ENCODE measurements at places on chromosomes 16 and 17. TPM values are rescaled to one million over a fixed set of nuclear protein-coding genes. Genes with fewer than 3 reads are reported as not detected.

Gene SPNS2
- total RNA-seq = 0.66 TPM

Gene MSL1
- total RNA-seq = 125 TPM

- peak; percentile 22 for DNase-seq
- no peak overlapping the region for H3K4me3 ChIP-seq
- H3K36me3 ChIP-seq = no peaks in the 10 kb centered on the region
- H3K27me3 ChIP-seq = no peaks in the 10 kb centered on the region
- H3K4me1 ChIP-seq = peaks cover 22% of the 10 kb centered on the region
Observed at GRCh38 chr17:64442541-64442971, 6.4 kb upstream of the MILR1 start.

Gene RGS9
- total RNA-seq = 3.4 TPM

Gene ELAC2
- total RNA-seq = 79.0 TPM

Gene SLFN14
- total RNA-seq = not detected

Gene ARHGDIG
- not detected for total RNA-seq

DNA sequence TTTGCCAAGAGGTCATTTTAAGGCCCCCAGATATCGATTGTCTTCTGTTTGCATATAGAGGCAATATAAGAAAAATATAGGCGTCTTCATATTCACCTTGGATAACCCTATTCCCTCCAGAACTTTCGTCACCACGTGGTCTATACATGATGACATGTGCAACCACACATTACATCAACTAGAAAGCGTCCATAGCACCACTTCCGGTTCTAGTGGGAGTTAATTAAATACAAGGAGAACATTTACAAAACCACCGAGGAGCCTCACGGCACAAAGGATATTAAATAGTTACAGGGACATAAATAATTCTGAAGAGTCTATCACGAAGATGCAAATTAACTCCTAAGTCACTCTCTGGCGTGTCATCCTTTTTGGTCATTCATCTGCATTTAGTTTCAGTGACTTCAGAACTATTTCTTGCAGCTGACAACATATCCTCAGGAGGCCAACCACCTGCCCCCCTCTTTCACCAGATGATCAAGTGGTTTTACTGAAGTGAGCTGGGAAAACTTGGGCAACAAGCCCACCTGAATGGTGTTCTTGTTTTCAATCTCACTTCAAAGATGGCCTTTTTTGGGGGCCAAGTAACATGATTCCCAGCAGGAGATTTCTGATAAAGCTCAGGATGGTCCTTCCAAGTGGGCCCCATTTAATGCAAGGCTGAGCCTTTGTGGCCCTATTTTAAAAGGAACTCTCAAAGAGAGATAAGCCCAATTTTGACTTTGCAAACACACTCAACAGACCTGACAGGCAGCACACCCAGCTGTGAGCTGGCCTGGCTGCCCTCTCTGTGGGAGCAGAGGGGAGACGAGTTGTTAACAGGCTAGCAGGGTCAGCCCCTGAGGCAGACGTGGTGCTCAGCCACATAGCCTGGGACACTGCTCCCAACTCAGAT is 15.3 kb downstream of the CMTM3 start:
- H3K4me1 ChIP-seq = no peaks in the 10 kb centered on the region
- H3K27ac ChIP-seq = no peak overlapping the region
- peaks cover 6% of the 10 kb centered on the region for H3K27me3 ChIP-seq
- no peak for DNase-seq

Gene SPATA32
- 0.52 TPM for total RNA-seq

- H3K4me3 ChIP-seq = no peak overlapping the region
- H3K36me3 ChIP-seq = no peaks in the 10 kb centered on the region
- H3K27me3 ChIP-seq = no peaks in the 10 kb centered on the region
- peak overlapping the region; percentile 70 for H3K27ac ChIP-seq
- DNase-seq = peak; percentile 69
- peaks cover 56% of the 10 kb centered on the region for H3K4me1 ChIP-seq
Observed at GRCh38 chr17:42453439-42453838, 5.2 kb upstream of the ATP6V0A1 start.

Gene UBE2I
- 265 TPM for total RNA-seq

DNA sequence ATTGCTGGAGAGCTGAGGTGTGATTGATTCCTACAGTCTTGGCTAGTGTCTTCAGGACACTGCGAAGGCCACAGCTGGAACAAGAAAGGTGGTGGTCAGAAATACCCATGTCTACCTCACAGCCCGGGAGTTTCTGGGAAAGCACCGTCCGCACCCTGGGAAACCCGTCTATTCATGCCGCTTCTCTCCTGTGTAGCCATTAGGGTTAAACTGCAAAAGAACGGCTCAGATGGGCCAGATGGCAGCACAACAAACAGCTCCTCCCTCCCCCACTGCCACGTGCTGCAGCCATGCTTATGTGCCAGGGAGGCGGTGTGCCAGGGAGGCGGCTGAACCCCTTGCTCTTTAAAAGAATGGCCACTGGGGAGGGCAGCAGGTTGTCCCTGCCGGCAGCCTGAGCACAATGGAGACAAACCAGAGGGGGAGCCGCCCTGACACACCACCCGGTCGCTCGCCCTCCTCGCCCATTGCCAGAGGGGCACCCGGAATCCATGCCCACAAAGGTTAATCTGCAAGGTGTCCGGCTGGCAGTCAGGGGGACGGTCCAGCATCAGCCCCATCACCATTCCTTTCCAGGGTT is 65.2 kb downstream of the CYTH1 start:
- H3K27ac ChIP-seq = no peak overlapping the region
- peaks cover 8% of the 10 kb centered on the region for H3K36me3 ChIP-seq
- H3K27me3 ChIP-seq = no peaks in the 10 kb centered on the region
- peak; percentile 54 for DNase-seq
- H3K4me3 ChIP-seq = peak overlapping the region; percentile 13

DNA sequence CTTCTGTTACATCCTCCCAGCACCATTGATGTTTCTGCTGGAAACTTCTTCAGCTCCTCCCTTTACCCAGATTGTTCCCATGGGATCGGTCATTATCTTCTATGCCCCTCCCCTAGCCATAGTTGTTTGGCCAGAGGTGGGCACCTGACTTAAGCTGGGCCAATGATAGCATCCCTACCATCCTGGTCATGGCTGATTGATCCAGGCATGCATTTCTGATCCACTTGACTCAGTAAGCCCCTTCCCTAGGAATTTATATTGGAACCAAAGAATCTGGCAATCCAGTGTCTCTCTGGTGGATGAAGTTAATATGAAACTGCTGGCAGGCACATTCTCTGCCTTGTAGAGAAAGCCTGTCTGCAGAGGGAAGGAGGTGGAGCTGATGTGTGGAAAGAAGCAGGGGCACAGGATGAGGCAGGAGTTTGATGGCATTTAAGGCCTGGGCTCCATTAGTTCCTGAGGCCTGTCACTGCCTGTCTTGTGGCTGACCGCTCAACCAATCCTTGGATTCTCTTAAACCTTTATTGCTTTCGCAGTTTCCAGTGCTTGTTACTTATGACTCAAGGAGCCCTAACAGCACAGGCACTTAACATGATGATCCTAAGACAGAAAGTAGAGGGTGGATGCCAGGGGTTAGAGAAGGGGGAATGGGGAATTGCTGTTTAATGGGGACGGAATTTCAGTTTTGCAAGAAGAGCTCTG is 152.4 kb downstream of the ABCC12 start:
- H3K4me1 ChIP-seq = no peaks in the 10 kb centered on the region
- H3K27ac ChIP-seq = no peak overlapping the region
- H3K4me3 ChIP-seq = no peak overlapping the region
- DNase-seq = no peak
- no peaks in the 10 kb centered on the region for H3K36me3 ChIP-seq

DNA sequence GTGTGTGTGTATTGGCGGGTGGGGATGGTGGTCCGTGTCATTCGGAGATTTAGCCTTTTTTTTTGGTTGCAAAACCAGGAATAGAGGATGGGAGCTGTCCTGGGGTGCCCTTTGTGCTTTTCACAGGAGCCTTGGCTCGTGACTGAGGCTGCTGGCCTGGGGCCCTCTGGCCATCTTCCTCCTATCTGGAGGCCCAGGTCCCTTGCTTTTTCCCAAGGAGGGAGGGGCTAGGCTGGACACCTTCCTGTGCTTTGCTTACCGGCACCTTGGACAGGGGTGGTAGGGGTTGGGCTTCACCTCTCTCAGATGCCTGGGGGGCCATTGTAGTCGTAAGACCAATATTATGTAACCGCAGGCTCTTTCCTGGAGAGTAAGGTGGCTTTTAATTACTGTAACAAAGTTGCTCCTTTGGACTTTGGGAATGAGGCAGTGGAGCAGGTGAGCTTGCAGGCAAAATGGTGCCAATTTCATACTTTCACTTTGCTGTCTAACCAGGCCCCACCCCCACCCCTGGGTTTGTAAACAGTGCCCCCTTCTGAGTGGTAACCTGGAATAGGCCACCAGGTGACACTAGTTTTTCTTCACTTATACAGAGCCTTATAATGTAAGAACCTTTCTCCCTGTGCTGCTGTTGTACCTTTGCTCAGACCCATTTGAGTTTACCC is 1.2 kb downstream of the DYNLL2 start:
- H3K27me3 ChIP-seq = no peaks in the 10 kb centered on the region
- H3K36me3 ChIP-seq = peaks cover 4% of the 10 kb centered on the region
- peak overlapping the region; percentile 50 for H3K27ac ChIP-seq
- peak; percentile 75 for DNase-seq

GRCh38 chr17:50163843-50164696 is 1.7 kb upstream of the SGCA start:
- H3K27ac ChIP-seq = no peak overlapping the region
- no peaks in the 10 kb centered on the region for H3K36me3 ChIP-seq
- no peak overlapping the region for H3K4me3 ChIP-seq
- H3K27me3 ChIP-seq = no peaks in the 10 kb centered on the region
- H3K4me1 ChIP-seq = peaks cover 45% of the 10 kb centered on the region
- peak; percentile 75 for DNase-seq

- H3K4me1 ChIP-seq = no peaks in the 10 kb centered on the region
- H3K27me3 ChIP-seq = no peaks in the 10 kb centered on the region
- no peak overlapping the region for H3K4me3 ChIP-seq
- DNase-seq = no peak
- no peaks in the 10 kb centered on the region for H3K36me3 ChIP-seq
Observed at GRCh38 chr17:72967277-72967970, 125.1 kb downstream of the SLC39A11 start.

Gene PPM1D
- 27.2 TPM for total RNA-seq

Gene CCDC182
- total RNA-seq = not detected

DNA sequence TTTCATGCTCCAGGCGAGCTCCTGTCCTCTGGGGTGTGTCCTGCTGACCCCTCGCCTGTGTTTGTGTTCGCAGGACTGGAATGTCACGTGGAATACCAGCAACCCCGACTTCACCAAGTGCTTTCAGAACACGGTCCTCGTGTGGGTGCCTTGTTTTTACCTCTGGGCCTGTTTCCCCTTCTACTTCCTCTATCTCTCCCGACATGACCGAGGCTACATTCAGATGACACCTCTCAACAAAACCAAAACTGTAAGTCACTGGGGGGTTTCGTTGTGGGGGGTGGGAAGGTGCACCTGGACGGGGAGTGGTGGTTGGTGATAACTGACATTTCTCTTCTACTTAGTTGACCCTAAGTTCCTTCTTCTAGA is 58.3 kb downstream of the ABCC1 start:
- peak overlapping the region; percentile 96 for H3K27ac ChIP-seq
- H3K36me3 ChIP-seq = peaks cover 3% of the 10 kb centered on the region
- H3K27me3 ChIP-seq = no peaks in the 10 kb centered on the region
- peaks cover 30% of the 10 kb centered on the region for H3K4me1 ChIP-seq
- peak; percentile 91 for DNase-seq

- peaks cover 26% of the 10 kb centered on the region for H3K27me3 ChIP-seq
- peak; percentile 59 for DNase-seq
- H3K36me3 ChIP-seq = no peaks in the 10 kb centered on the region
- H3K4me1 ChIP-seq = peaks cover 28% of the 10 kb centered on the region
Observed at GRCh38 chr16:89170346-89171215, 967 bp upstream of the CDH15 start.

Gene CKLF
- 28.9 TPM for total RNA-seq

DNA sequence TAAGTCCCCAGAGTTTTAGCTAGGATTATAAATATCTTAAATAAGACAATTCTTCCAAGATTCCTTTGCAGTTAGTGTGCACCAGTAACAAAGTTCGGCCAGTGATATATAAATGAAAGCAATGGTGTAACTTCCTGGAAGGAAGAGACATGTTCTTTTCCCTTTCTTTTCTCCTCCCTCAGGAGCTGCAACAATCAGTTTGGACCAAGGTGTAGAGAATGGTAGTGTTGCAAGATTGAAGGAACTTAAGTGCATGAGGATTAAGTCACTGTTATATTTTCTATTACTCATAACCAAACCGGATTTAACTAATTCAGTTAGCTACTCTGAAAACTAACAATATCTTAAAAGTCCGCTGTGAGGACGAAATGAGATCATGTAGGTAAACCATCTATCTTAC is 68.9 kb upstream of the KCNJ16 start:
- H3K36me3 ChIP-seq = no peaks in the 10 kb centered on the region
- DNase-seq = no peak
- H3K4me1 ChIP-seq = no peaks in the 10 kb centered on the region
- H3K4me3 ChIP-seq = no peak overlapping the region

DNA sequence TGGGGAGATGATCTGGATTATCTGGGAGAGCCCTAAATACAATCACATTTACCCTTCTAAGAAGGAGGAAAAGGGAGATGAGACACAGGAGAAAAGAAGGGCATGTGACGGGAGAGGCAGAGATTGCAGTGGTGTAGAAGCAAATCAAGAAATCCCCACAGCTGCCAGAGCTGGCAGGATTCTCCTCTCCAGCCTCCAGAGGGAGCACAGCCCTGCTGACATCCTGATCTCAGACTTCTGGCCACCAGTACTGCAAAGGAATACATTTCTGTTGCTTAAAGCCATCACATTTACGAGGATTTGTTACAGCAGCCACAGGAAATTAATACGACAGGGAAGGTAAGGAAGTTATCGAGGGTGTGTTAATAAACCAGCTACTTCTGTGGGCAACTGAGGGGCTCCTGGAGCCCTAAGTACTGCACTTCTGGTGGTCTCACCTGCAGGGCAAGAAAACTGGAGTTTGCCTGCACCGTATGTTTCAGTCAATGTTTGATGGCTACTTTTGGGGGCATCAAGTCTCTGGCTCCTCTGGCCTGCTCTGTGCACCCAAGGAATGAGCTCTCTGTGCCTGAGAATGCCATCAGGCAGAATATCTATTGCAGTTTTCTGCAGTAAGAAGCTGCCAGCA is 22.9 kb upstream of the CDH13 start:
- H3K27ac ChIP-seq = no peak overlapping the region
- no peak overlapping the region for H3K4me3 ChIP-seq
- H3K4me1 ChIP-seq = no peaks in the 10 kb centered on the region
- peak; percentile 13 for DNase-seq

GRCh38 chr17:31015639-31016038 is 44.8 kb downstream of the RNF135 start:
- no peaks in the 10 kb centered on the region for H3K4me1 ChIP-seq
- H3K36me3 ChIP-seq = no peaks in the 10 kb centered on the region
- DNase-seq = no peak
- H3K4me3 ChIP-seq = no peak overlapping the region
